Esophagus mucosa (tissue), 1 donor: ENCODE measurements at places on chromosomes 6 and 20.

GRCh38 chr6:111250791-111251354, 163.6 kb downstream of the SLC16A10 start:
- ATAC-seq = no peak

DNA sequence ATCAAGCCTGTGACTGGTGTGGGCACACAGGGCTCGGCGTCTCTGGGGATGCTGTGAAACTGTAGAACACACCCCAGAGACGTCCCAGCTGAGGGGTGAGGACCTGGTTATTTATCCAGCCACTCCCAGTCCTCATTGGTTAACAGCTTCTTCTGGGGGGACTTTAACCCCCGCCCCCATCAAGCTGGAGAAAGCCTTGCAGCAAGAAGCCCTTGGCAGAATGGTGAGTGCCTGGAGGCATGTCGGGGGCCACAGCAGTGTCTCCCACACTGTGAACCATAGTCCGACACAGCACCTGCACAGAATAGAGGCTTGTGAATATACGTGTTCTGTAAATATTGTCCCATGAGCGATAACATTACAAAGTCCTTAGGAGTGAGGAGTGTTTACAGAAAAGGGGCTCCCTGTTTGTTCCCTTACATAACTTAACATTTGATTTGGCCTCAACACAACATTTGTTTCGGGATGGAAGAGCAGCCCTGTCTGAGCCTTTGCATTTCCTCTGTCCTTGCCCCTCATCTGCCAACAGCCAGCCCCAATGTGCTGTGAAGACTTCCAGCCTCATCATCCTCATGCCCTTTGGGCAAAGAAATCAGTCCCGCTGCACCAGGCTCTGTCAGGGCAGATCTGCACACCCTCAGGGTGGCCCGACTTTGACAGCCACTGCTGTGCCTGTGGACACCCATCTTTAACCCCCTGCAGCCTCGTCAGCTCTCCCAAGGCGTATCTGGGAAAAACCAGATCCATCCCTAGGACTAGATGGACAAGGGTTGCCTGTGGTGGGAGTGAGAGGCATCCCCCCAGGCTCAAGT, 2.2 kb upstream of the RRBP1 start:
- no peak for ATAC-seq

DNA sequence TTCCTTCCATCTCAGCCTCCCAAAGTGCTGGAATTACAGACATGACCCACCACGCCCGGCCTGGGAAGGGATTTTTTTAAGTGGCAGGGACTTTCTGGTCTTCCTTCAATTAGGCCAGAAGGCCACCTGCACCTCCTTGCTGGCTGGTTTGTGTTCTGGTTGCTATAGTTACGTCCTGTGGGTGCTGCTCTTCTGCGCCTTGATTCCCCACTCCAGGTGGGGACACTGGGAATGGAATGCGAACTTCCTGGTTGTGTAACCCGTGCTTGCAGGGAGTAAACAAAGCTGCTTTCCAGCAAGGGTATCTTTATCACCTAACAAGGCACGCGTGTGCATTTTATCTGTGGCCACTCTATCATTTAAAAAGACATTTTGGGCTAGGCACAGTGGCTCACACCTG, 117.7 kb downstream of the PLEKHG1 start:
- ATAC-seq = no peak

DNA sequence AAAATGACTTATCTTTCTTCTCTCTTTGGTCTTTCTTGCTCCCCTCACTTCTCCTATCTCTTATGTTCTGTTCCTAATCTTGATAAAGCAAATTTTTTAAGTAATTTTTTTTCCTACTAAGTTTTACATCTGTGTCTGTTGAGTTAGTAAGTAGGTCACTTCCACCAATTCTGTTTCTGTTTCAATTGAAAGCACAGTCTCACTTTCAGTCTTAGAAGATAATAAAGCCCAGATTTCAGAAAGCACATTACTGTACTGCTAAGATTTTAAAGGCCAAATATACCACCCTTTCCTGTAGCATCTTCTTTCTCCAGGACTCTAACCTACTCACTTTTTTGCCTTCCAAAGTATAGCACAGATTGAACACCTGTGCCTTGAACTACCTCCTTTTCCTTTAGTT, 866.1 kb upstream of the ADGRB3 start:
- ATAC-seq = no peak

- ATAC-seq = no peak
Measured at GRCh38 chr6:158662954-158663624, 13.2 kb downstream of the SYTL3 start.

- ATAC-seq = no peak
Measured at GRCh38 chr20:31578448-31579138, 26.5 kb upstream of the ID1 start.

- no peak for ATAC-seq
Measured at GRCh38 chr20:51493346-51493791, 49.1 kb downstream of the NFATC2 start.

- peak; percentile 49 for ATAC-seq
Measured at GRCh38 chr6:53926505-53926904, 131.7 kb downstream of the LRRC1 start.

- no peak for ATAC-seq
Measured at GRCh38 chr6:168292826-168293225, 26.8 kb downstream of the DACT2 start.

GRCh38 chr6:31379850-31380249, 22.9 kb upstream of the HLA-B start:
- ATAC-seq = no peak

- peak; percentile 30 for ATAC-seq
Measured at GRCh38 chr20:50189681-50190250, 864 bp upstream of the CEBPB start.

- ATAC-seq = peak; percentile 23
Measured at GRCh38 chr20:1757072-1757471, 99.5 kb upstream of the SIRPG start.

- no peak for ATAC-seq
Measured at GRCh38 chr20:13671512-13671911, 32.8 kb upstream of the TASP1 start.

GRCh38 chr6:55898342-55898741, 23.0 kb upstream of the BMP5 start:
- no peak for ATAC-seq
